ENCODE measurements at places on chromosomes 6 and 20. TPM values are rescaled to one million over a fixed set of nuclear protein-coding genes. Genes with fewer than 3 reads are reported as not detected.

The DEFB124 gene
- total RNA-seq: not detected

The SOX18 gene
- 0.12 TPM for total RNA-seq

The NT5E gene
- total RNA-seq: 427 TPM

The KCNQ2 gene
- total RNA-seq: 0.10 TPM

The MARCKS gene
- 168 TPM for total RNA-seq

The SLC17A1 gene
- not detected for total RNA-seq

The SLC22A16 gene
- total RNA-seq: not detected

The IL17A gene
- total RNA-seq: 0.12 TPM

The SULF2 gene
- 74.4 TPM for total RNA-seq

The OR2B6 gene
- total RNA-seq: not detected

The LGSN gene
- total RNA-seq: not detected

The FOXO3 gene
- 16.2 TPM for total RNA-seq

The WFDC10B gene
- 0.88 TPM for total RNA-seq

The TNFAIP3 gene
- 5.4 TPM for total RNA-seq

The HEY2 gene
- total RNA-seq: 0.36 TPM

The TOX2 gene
- 24.7 TPM for total RNA-seq

The TMEM217 gene
- 0.78 TPM for total RNA-seq

The RIPOR3 gene
- 10.8 TPM for total RNA-seq

The AGER gene
- 0.98 TPM for total RNA-seq

The PTCHD4 gene
- not detected for total RNA-seq

The SCP2D1 gene
- not detected for total RNA-seq

The CLDN20 gene
- total RNA-seq: not detected

The PAK5 gene
- not detected for total RNA-seq

The SUMO4 gene
- total RNA-seq: 0.84 TPM

The CST5 gene
- not detected for total RNA-seq
